ENCODE measurements at places on chromosomes 7 and 10.

GRCh38 chr10:51876979-51877378 is 177.6 kb upstream of the CSTF2T start:
- no peaks in the 10 kb centered on the region for H3K36me3 ChIP-seq
- DNase-seq, result no peak
- H3K27ac ChIP-seq, result no peak overlapping the region

GRCh38 chr7:1825897-1826741 is 156.0 kb downstream of the ELFN1 start:
- no peak for DNase-seq
- no peaks in the 10 kb centered on the region for H3K27me3 ChIP-seq
- peaks cover 10% of the 10 kb centered on the region for H3K4me1 ChIP-seq
- no peak overlapping the region for H3K27ac ChIP-seq
- H3K4me3 ChIP-seq, result no peak overlapping the region

DNA sequence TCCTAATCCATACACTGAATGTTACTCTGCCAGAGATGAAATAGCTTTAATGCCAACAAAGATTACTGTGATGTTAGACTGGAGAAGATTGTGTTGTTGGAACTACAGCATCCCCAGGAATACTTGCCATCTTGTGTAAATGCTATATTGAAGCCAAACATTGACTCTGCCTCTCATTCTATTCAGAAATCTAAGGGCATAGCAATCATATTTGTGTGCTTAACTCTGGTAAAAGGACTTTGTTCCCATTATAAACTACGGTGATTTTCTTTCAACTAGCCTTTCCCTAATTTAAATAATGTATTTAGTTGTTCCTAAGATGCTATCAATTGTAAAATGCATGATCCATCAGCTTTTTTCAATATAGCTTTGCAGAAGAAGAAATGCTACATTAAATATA is 498.4 kb upstream of the LRRN3 start:
- no peaks in the 10 kb centered on the region for H3K36me3 ChIP-seq
- no peaks in the 10 kb centered on the region for H3K27me3 ChIP-seq
- H3K4me3 ChIP-seq, result no peak overlapping the region
- no peak for DNase-seq
- H3K4me1 ChIP-seq, result no peaks in the 10 kb centered on the region

GRCh38 chr7:100969066-100969615 is at the start of gene MUC12:
TSS of gene MUC12 (plus strand) at chr7:100969565. CDS start at chr7:100969623, 58 bp downstream.
- H3K4me1 ChIP-seq, result peaks cover 15% of the 10 kb centered on the region
- H3K27ac ChIP-seq, result no peak within 1 kb of the TSS
- H3K27me3 ChIP-seq, result peaks cover 79% of the 10 kb centered on the region
- DNase-seq, result no peak

GRCh38 chr7:128084896-128085608 is 53.8 kb upstream of the LRRC4 start:
- peaks cover 52% of the 10 kb centered on the region for H3K36me3 ChIP-seq
- no peak for DNase-seq
- no peaks in the 10 kb centered on the region for H3K4me1 ChIP-seq
- H3K4me3 ChIP-seq, result no peak overlapping the region
